Hippocampal formation (tissue), 2 donors: ENCODE measurements at places on chromosomes 7 and 10.

DNA sequence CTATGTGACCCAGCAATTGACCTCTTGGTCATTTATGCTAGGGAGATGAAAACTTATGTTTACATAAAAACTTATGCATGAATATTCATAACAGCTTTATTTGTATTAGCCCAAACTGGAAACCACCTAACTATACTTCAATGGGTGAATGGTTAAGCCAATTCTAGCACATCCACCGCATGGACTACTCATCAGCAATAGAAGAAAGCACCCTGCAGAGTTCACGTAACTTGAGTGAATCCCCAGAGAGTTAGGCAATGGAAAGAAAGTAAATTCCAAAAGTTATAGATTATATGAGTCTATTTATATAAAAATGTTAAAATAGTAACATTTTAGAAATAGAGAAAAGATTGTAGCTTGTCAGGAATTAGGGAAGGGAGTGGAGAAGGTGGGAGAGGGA is 60.2 kb upstream of the NRG3 start:
- DNase-seq: no peak

DNA sequence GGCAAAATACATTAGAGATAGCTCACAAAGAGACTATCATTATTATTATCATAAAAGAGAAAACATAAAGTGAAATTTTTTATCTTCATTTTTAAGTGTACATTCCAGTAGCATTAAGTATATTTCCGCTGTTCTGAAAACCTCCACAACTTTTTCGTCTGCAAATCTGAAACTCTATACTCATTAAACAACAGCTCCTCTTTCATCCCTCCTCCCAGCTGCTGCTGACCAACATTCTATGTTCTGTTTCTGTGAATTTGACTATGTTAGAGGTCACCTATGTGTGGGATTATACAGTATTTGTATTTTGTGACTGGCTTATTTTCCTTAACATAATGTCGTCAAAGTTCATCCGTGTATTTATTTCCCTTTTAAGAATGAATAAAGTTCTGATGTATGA is 429.3 kb upstream of the TPK1 start:
- no peak for DNase-seq

DNA sequence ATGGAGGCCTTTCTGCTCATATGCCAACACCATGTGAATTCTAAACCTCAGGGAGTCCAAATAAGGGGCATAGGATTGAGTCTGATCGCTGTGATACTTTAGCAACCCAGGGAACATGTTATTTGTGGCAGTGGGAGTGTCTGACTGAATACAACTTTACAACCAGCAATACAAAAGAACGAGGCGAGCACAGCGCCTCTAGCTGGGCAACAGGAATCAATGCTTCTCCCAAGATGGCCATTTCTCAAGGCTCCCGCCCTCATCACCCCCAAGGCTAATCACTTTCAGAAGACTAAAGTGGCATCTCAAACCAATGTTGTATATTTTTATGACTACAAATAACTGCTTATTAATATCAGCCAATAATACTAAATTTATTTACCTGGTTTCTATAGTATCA is 28.1 kb downstream of the YWHAG start:
- no peak for DNase-seq

DNA sequence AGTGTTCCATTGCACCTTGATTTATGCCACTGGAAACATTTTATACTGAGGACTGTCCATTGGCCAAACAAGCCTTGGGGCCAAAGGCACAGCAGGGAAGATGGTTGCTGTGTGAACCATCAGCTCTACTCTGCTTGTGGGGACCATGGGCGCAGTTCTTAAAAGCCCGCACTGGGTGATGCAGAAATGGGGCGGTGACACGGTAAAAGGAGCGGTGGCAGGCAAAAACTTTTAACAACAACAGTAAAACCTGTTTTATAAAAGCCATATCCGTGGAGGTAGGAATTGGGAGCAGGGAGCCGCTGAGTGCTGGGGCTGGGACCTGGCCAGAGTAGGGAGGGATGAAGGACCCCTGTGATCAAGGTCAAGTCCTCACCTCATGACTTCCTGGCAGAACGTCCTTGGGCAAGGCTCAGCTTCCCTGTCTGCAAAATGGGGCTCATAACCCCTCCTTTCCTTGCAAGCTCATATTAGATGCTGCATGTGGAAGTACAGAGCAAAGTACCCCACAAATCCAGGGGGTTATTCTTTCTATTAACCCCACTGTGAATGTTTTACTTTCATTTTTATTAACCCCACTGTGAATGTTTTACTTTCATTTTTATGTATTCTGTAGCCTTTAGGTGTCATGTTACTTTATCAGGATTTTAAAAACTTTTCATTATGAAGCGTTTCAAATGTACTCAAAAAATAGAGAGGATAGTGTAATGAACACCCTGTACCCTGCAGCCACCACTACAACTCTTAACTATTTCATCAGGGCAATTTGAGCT is 78.3 kb downstream of the GRK5 start:
- DNase-seq: no peak

GRCh38 chr10:82558014-82558607 is 683.1 kb downstream of the NRG3 start:
- DNase-seq: no peak

- no peak for DNase-seq
Measured at GRCh38 chr10:68792115-68792514, 35.2 kb upstream of the STOX1 start.

DNA sequence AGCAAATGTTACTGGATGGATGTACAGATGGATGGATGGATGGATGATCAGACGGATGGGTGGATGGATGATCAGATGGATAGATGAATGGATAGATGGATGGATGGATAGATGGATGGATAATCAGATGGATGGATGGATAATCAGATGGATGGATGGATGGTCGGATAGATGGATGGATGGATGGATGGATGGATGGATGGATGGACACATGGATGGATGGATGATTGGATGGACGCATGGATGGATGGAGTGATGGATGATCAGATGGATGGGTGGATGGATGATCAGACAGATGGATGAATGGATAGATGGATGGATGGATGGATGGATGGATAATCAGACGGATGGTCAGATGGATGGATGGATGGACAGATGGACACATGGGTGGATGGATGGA is 90.3 kb upstream of the TCF7L2 start:
- DNase-seq: no peak

- no peak for DNase-seq
Measured at GRCh38 chr10:17768957-17769356, 17.0 kb downstream of the TMEM236 start.

DNA sequence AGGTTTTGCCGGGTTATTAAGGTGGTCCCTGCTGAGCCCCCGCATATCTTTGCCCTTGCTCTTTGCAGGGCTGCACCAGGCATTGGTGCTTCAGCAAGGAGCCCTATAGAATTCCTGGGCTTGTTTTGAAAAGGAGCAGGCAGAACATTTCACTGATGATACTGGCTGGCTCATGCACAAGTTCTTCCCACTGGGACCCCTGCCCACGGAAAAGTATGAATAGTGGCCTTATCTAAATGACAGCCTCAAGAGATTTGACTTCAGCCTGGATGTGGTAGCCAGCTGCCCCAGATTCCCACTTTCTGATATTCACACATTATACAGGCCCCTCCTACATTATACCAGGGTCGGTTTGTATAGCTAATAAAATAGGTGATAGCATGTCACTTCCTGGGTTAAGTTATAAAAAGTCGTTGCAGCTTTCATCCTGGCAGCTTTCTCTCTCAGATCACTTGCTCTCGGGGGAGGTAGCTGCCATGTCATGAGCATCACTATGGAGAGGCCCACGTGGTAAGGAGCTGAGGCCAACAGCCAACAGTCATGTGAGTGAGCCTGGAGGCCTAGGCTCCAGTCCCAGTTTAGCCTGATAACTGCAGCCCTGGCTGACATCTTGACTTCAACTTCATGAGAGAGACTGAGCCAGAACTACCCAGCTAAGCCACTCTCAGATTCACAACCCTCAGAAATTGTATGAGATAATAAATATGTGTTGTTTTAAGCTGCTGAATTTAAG is 16.8 kb upstream of the CRTAC1 start:
- DNase-seq: peak; percentile 66

DNA sequence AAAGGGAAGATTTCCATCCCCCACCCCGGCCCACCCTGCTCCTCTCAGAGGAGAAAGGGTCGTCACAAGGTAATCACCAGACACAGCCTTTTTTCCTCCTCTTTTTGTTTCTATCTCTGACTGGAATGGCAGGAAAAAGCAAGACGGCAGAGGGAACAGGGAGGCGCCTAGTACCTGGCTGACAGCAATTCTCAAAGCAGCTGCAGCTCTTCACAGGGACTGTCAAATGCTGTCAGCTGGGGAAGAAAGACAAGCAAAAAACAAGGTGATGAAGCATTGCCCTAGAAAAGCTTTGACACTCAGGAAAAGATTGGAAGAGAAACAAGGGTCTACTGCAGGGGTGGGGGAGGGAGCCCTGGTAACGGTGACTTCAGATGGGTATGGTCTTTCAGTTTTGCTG is 52.7 kb downstream of the GNA12 start:
- DNase-seq: no peak

GRCh38 chr10:116733566-116733965 is 8.8 kb downstream of the HSPA12A start:
- no peak for DNase-seq

GRCh38 chr7:130909161-130909836 is 175.3 kb upstream of the KLF14 start:
- DNase-seq: no peak

GRCh38 chr7:18684916-18685315 is 189.4 kb downstream of the HDAC9 start:
- no peak for DNase-seq
